ENCODE measurements at places on chromosomes 1 and 21.
A peak's percentile ranks its signal among the peaks of the same experiment; 100 is the strongest.

GRCh38 chr1:17239420-17239819, 9.5 kb upstream of the PADI3 start:
- peak; percentile 88 for DNase-seq

- peak; percentile 76 for DNase-seq
Measured at GRCh38 chr1:21508580-21509350, 458 bp upstream of the ALPL start.

GRCh38 chr1:56617141-56617540, 28.0 kb upstream of the PRKAA2 start:
- DNase-seq = no peak

GRCh38 chr1:32349211-32349708, 13.0 kb downstream of the FAM229A start:
- DNase-seq = no peak

GRCh38 chr1:75771978-75772377, 14.1 kb upstream of the RABGGTB start:
- DNase-seq = no peak

DNA sequence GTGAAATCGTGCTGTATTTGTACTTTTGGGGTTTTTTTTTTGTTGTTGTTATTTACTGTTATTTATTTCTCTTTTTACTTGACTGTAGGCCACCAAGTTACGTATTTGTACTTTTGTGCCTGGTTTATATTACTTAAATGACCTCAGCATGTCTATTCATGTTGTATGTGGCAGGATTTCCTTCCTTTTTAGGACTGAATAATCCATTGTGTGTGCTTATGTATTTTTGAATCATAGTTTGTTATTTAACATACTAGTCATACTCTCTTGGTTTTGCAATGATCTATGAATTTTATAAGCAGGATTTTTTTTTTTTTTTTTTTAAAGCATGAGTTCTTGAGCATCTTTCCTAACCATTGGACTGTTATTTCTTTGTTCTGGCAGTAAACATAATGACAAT, 51.2 kb downstream of the RNF2 start:
- no peak for DNase-seq

- DNase-seq = no peak
Measured at GRCh38 chr1:77986810-77987209, 7.9 kb upstream of the FUBP1 start.

- DNase-seq = no peak
Measured at GRCh38 chr1:173863224-173864161, 4.3 kb downstream of the GAS5 start.

DNA sequence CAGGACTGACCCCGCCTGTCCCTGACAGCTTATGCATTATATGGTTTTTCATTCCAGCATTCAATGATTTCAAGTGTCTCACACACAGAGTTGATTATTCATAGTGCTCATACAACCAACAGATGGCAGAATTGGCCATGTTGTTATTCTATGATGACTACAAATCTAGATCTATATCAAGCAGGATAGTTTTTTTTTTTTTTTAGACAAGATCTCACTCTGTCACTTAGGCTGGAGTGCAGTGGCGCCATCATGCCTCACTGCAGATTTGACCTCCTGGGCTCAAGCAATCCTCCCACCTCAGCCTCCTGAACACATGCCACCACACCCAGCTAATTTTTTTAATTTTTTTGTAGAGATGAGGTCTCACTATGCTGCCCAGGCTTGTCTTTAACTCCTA, 40.1 kb upstream of the LRRC8D start:
- peak; percentile 68 for DNase-seq

DNA sequence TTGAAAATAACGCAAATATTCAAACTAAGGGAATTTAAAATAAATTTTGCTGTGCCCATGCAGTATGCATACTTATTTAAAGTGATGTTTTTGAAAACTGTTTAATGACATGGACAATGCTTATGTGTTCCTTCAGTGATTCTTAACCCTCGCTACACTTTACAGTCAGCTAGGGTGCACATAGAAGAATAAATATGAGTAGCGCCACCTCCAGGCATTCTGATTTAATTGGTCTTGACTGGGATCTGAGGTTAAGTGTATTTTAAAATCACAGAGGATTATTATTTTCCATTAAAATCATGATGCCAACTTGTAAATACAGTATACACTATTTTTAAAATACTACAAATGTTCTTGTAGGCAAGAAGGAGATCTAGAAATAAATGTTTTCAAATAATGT, 373.5 kb upstream of the ADGRL4 start:
- DNase-seq = no peak

DNA sequence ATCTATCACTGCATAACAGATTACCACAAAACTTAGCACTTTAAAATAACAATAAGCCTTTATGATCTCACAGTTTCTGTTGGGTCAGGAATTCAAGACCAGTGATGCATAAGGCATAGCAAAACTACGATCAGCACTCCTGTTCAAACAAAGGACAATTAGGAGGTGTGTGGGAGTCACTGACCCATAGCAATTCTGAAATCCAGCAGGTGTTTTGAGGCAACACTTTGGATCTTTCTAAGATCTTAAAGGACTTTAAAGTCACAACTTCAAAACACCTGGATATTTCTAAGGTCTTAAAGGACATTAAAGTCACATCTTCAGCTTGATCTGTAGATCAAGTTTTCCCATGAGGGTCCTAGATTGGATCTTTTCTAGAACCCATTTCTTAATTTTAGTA, 35.3 kb downstream of the AKT3 start:
- no peak for DNase-seq

- peak; percentile 4 for DNase-seq
Measured at GRCh38 chr1:7373876-7374562, 397.1 kb upstream of the VAMP3 start.

GRCh38 chr1:85822696-85823095, 114.5 kb upstream of the ZNHIT6 start:
- DNase-seq = no peak

GRCh38 chr21:41584603-41585176, 76.7 kb upstream of the TMPRSS2 start:
- no peak for DNase-seq

- no peak for DNase-seq
Measured at GRCh38 chr1:1001057-1001783, 1.3 kb upstream of the HES4 start.

DNA sequence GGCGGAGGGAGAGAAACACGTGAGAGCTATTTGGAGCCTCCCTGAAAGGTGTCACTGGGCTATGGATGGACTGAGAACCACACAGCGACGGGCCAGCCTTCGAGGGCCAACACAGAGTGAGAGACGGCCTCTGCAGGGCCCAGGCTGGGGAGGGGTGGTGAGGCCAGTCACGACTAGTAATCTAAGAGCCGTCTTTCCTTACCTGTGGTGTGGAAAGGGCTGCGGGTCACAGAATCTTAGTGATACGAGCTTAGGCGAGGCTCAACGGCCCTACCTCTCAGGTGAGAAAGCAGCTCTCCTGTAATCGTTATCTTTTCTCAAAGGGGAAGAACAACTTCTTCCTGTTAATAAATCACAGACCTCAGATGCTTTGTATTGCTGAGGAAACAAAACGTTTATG, 33.4 kb upstream of the COX20 start:
- no peak for DNase-seq

DNA sequence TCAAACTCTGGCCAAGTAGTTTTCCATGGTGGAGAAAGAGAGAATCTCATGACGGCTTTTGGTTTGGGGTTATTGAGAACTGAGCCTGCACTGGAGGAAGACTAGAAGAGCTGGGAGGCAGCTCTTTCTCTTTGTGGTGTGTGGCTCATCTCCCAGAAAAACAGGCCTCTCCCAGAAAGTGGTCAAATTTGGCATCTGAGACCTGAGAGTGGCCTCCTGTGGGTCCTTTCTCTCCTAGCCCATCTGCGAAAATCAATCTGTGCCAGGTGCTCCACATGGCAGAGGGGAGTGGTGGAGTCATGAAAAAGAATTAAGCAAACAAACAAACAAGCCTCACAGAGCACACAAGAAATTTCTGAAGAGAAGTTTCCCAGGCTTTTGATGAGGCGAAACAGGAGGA, 305.0 kb downstream of the ST6GALNAC3 start:
- DNase-seq = no peak

DNA sequence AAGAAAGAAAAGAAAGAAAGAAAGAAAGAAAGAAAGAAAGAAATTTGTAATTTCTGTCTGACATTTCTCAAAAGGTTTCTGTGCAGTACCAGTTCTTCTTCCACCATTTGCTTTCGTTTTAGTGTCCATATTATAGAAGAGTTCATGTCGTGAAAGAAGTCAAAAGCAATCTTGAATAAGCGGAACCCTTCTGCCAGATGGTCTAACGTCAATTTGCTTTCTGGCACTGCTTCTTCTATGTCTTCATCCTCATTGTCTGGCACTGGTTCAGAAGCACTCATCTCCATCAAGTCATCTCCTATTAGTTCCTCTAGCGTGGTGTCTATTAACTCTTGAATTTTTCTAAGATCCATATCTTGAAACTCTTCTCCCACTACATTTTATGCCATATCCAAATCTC, 170.0 kb upstream of the KCTD3 start:
- no peak for DNase-seq

DNA sequence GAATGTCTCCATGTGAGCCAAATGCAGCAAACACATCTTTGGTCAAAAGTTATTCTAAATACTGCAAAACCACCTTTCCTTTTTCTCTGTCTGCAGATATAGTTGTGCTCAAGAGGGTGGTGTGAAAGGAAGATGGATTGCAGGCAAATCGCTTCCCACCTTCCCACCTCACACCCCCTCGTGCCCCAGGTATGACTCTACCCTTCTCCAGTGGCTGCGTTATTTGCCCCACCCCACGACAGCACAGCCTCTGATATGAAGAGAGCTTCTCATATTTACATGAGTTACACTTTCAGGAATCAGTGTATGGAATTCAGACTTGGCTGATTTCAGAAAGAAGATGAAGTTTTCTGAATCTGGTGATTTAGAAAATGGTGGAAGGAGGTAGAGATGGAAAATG, 5.8 kb downstream of the TRIM58 start:
- DNase-seq = no peak

- no peak for DNase-seq
Measured at GRCh38 chr1:26848941-26849774, 13.8 kb upstream of the SFN start.

GRCh38 chr1:183736343-183736742, 68.6 kb upstream of the RGL1 start:
- no peak for DNase-seq

GRCh38 chr21:39313042-39313570, 326 bp downstream of the BRWD1 start:
- no peak for DNase-seq

GRCh38 chr21:41052820-41053555, 115.0 kb upstream of the BACE2 start:
- no peak for DNase-seq

GRCh38 chr1:210483821-210484220, 155.1 kb downstream of the HHAT start:
- no peak for DNase-seq

All from common myeloid progenitor, CD34-positive (primary cell).